ENCODE measurements at places on chromosomes 3 and 15.

DNA sequence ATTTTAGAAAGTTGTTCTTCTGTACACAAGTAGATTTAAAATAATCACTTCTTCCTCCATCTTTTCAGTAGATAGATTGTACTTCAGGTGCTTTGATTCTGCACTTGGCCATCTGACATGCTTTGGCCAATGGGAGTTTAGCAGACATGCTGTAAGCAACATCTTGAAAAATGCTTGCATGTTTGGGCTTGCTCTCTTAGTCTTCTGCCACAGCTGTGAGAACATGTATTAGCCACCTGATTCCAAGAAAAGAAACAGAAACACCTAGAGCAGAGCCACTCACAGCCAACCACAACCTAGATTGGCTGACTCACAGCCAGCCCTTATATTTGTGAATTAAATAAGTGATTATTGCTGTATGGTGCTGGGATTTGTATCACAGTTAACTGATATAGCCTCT, 70.2 kb upstream of the GADL1 start:
- DNase-seq = no peak

GRCh38 chr3:187828579-187829452, 83.5 kb upstream of the BCL6 start:
- DNase-seq = no peak

GRCh38 chr3:158672215-158673176, at the start of gene LXN:
Gene LXN (minus strand): TSS chr3:158672648. CDS start chr3:158672478, 170 bp downstream.
- peak; percentile 74 for DNase-seq

- no peak for DNase-seq
Observed at GRCh38 chr15:54803134-54803808, 393.5 kb downstream of the RSL24D1 start.

GRCh38 chr15:61830536-61831330, 229.5 kb downstream of the VPS13C start:
- DNase-seq = no peak

- no peak for DNase-seq
Observed at GRCh38 chr3:47847260-47847659, 44.3 kb downstream of the DHX30 start.

All from AG09319 (cell line).